WERI-Rb-1 (cell line): ENCODE measurements at places on chromosomes 2 and 18.
A peak's percentile ranks its signal among the peaks of the same experiment; 100 is the strongest.

GRCh38 chr2:52919673-52920072 lies 847.9 kb upstream of the CHAC2 start:
- no peak for DNase-seq

GRCh38 chr18:77366067-77366719 lies 116.5 kb downstream of the GALR1 start:
- DNase-seq = peak; percentile 68

GRCh38 chr2:55585451-55586080 lies 31.9 kb downstream of the PPP4R3B start:
- no peak for DNase-seq

GRCh38 chr2:234823196-234823876 lies 128.5 kb upstream of the SH3BP4 start:
- DNase-seq = no peak

DNA sequence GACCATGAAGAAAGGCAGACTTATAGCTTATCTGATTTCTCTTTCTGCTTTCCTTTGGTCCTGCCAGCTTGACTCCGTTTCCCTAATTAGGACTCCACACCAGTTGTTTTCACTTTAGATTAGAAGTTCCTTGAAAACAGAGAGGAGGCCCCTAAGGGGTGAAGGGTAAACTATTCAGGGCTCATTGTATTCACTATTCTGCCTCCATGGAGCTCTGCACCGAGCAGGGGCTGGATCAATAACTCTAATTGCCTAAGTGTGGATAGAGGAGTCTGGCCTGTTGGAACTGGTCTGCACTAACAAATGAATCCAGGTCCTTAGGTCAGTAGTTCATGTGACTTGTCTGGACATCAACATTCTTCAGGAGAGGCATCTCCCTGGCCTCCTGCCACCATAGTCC lies 36.1 kb upstream of the SKA1 start:
- DNase-seq = no peak

DNA sequence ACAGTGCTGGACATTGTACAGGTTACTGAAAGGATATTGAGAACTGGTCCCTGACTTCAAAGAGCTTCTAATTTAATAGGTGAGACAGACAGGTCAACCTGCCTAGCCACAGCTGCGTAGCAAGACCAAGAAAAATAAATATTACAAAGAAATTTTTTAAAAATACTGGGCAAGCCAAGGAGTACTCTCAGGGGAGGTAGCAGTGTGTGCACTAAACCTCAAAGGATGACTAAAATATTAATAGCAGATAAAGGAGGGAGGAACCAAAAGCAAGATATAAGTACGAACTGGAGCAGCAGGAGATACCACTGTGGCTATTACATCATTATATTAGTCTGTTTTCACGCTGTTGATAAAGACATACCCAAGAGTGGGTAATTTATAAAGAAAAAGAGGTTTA lies 14.9 kb downstream of the SCG2 start:
- no peak for DNase-seq

GRCh38 chr2:22143840-22144239 lies 1020.1 kb downstream of the TDRD15 start:
- no peak for DNase-seq

DNA sequence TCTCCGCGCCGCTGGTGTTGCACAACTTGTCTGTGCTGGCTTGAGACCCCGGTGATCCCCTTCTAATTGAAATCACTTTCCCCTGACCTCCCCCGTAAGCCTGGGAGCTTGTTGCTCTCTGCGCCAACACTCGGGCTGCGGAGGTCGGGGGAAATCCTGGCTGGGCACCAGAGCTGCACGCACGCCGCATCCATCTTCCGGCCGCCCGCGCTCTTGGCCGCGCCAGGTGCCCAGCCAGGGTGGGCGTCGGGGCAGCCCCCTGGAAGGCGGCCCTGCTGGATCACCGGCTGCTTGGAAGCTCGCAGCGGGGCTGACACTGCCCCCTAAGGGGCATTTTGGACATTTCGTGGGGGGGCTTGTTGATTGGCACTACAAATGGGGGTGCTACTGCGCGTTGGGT lies 280.3 kb upstream of the SKOR2 start:
- peak; percentile 24 for DNase-seq

DNA sequence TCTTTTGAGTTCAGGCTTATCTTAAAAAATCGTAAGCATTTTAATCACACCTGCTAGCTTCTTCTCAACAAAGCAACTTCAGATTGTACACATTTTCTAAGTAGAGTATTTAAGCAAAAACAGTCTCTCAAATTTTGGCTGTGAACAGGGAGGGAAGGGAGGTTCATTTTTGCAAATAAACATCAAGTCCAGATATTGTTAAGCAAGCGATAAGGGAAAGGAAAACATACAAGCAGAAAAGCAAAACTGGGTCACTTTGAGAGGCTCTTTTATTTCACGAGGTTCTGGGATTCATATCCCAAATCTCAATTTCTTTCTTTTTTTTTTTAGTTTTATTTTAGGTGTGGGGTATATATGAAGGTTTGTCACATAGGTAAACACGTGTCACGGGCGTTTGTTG lies 79.9 kb downstream of the SLC25A12 start:
- DNase-seq = no peak

DNA sequence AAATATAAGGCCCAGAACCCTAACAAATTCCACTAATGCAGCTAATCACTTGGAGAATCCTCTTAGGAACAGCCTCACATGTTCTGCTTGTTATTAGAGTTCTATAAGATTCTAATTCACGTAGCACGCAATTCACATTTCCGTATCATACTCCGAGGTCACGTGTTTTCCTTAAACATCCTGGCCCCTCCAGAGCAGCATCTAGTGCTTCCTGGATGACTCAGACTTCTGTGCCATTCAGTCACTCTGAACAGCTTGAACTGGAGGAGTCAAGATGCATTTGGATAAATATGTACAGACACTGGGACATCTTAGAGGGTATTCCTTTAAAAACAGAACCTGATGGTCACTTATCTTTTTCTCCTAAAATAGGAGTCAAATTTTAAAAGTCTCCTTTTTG lies 156.5 kb downstream of the MYO5B start:
- peak; percentile 14 for DNase-seq
